ENCODE measurements at places on chromosomes 2 and 18. TPM values are rescaled to one million over a fixed set of nuclear protein-coding genes. Genes with fewer than 3 reads are reported as not detected.

ASB3 gene
- 22.0 TPM for total RNA-seq

GCG gene
- not detected for total RNA-seq

DAW1 gene
- total RNA-seq, result not detected

PTPRN gene
- total RNA-seq, result 0.44 TPM

IL36A gene
- not detected for total RNA-seq

NEURL3 gene
- total RNA-seq, result 4.3 TPM

SPP2 gene
- total RNA-seq, result not detected

CYP26B1 gene
- 41.6 TPM for total RNA-seq

SCN7A gene
- 13.3 TPM for total RNA-seq

PROKR1 gene
- 0.80 TPM for total RNA-seq

EFEMP1 gene
- 273 TPM for total RNA-seq

REG1B gene
- total RNA-seq, result not detected

MAP3K19 gene
- total RNA-seq, result not detected

NFU1 gene
- total RNA-seq, result 69.9 TPM

NGEF gene
- total RNA-seq, result 1.6 TPM

CWC22 gene
- total RNA-seq, result 28.1 TPM

CPO gene
- total RNA-seq, result 0.66 TPM

GORASP2 gene
- total RNA-seq, result 45.2 TPM

SCN3A gene
- 0.64 TPM for total RNA-seq

FBLN7 gene
- total RNA-seq, result 9.2 TPM

GPR39 gene
- 0.16 TPM for total RNA-seq

CFC1 gene
- not detected for total RNA-seq

MAP2 gene
- 8.2 TPM for total RNA-seq

HOXD10 gene
- total RNA-seq, result not detected

SLC23A3 gene
- total RNA-seq, result 0.48 TPM

CD8A gene
- 3.2 TPM for total RNA-seq

SH3BP4 gene
- 73.6 TPM for total RNA-seq

ALLC gene
- total RNA-seq, result 0.16 TPM

GALNT5 gene
- total RNA-seq, result 0.16 TPM

SNORC gene
- 0.32 TPM for total RNA-seq

IL18RAP gene
- 1.4 TPM for total RNA-seq

ATP8B1 gene
- 41.3 TPM for total RNA-seq

MOCOS gene
- 5.2 TPM for total RNA-seq

CMPK2 gene
- 4.0 TPM for total RNA-seq

RAB6C gene
- total RNA-seq, result 0.16 TPM

ATF2 gene
- total RNA-seq, result 61.0 TPM

POTEI gene
- total RNA-seq, result 1.2 TPM

ACVR1 gene
- total RNA-seq, result 31.5 TPM

CROCC2 gene
- total RNA-seq, result not detected

B3GNT7 gene
- total RNA-seq, result 5.3 TPM

CD8B gene
- 3.5 TPM for total RNA-seq

PSMA8 gene
- not detected for total RNA-seq

LRRTM4 gene
- total RNA-seq, result not detected

TMEFF2 gene
- total RNA-seq, result 0.32 TPM

DSC3 gene
- 17.0 TPM for total RNA-seq

SKA1 gene
- not detected for total RNA-seq

RAD51AP2 gene
- total RNA-seq, result 0.16 TPM

STPG4 gene
- total RNA-seq, result not detected

CENPA gene
- total RNA-seq, result 0.64 TPM

HOXD4 gene
- total RNA-seq, result 5.6 TPM

NYAP2 gene
- not detected for total RNA-seq

ANKRD30B gene
- total RNA-seq, result 11.5 TPM

CBLN2 gene
- not detected for total RNA-seq

TUBA3E gene
- total RNA-seq, result not detected

CAPN14 gene
- 0.16 TPM for total RNA-seq

APCDD1 gene
- total RNA-seq, result 275 TPM

CHRND gene
- total RNA-seq, result not detected

KCNG3 gene
- not detected for total RNA-seq

M1AP gene
- total RNA-seq, result 3.4 TPM
